ENCODE measurements at places on chromosomes 5 and 9. TPM values are rescaled to one million over a fixed set of nuclear protein-coding genes. Genes with fewer than 3 reads are reported as not detected.

GRCh38 chr5:102660111-102660510, 95.0 kb upstream of the PAM start:
- no peak for DNase-seq

The SHC3 gene
- 4.1 TPM for total RNA-seq

DNA sequence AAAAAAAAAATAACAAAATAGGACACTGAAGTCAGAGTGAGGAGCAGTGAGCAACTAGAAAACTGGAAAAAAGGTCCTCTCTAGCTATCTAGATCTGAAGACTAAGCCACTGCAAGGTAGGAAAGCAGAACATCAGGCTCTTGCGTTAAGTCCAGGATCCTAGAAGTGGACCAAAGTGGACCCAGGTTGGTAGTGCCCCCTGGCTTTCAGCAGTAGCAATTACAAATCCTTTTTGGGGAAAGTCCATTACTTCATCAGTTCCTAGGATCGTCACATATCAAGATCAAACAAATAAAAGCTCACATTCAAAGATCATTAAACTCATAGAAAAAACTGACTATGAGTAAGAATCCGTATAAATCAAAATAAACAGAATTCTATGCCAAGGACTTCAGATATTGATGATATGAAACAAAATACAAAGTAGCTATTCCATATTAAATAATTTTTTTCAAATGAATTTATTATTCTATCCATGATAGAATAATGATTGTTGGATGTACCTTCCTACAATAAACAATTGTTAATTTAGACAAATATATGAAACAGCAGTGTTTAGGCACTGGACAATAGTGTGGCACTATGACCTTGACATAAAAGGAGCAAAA, 6.5 kb upstream of the RICTOR start:
- DNase-seq: no peak

GRCh38 chr5:28516722-28517121, 1478.3 kb upstream of the CDH9 start:
- DNase-seq: no peak

GRCh38 chr5:123718238-123718637, 206.3 kb downstream of the CSNK1G3 start:
- no peak for DNase-seq

DNA sequence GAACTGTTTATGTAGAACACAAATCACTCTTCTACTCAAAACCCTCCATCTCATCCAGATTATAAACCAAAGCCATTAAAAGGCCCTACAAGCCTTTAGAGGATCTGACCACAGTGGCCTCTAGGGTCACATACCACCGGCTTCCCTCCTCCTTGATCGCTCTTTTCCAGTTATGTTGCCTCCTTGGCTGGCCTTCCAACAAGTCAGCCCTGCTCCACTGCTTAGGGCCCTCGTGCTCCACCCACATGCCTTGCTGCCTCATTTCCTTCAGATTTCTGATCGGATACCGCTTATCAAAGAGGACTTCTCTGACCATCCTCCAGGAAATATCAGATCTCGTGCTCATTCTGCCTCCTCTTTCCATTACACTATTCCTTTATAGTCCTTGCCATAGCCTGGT, 139.4 kb upstream of the RAI14 start:
- DNase-seq: no peak

DNA sequence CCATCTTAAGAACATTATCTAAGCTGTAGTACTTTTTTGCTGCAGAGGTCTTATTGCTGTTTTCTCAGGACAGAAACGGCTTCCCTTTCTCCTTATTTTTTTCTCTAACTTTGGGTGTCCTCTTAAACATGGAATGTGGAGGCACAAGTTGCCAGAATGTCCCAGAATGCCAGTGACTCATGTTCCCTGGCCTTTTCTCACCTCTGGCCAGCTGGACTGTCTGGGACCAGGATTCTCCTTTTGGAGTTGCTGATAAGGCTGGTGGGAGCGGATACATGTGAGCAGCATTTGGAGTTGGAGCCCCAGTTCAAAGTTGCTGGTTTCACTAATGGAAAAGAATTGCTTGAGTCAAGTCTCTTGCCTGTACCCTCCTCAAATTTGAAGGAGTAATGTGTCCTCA, 112.8 kb downstream of the ARHGAP26 start:
- no peak for DNase-seq

Measured in epithelial cell of proximal tubule (primary cell).